ENCODE measurements at places on chromosomes 2 and 18.

DNA sequence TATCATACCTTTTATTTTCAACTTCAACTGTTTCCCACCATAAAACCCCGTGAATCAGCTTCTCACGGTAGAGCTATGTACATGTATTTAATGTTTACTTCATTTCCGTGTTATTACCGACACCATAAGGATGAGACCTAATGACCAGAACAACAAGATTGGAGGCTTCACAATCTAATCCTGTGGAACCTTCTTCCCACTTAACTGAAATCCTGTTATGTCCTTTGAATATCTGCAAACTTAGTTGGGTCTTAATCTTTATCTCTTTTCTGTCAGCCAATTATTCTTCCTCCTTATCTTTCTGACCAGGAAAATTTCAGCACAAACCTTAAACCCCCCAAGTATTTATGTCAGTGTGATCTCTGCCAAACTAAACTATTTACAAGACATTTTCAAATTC lies 214.4 kb downstream of the TMX3 start:
- no peak for DNase-seq

DNA sequence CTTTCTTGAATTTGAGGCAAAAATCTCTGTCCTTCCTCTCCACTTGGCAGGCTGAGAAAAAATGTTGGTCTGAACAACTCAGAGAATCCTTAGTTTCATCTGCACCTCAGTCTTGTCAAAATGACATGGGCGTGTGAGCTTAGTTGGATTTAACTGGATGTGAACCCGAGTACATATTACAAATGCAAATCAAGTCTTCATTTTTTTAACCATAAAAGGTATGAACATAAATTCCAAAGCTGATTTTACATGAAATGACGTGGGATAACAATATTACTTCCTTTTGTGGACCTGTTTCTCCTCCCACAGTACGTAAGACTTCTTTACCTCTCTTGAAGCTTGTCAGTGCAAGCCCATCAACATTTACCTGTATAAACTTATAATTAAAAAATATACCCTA lies 32.6 kb upstream of the RND3 start:
- DNase-seq, result no peak

GRCh38 chr18:58559427-58560186 lies 69.3 kb downstream of the ALPK2 start:
- no peak for DNase-seq

- no peak for DNase-seq
Observed at GRCh38 chr18:50786864-50787263, 33.0 kb downstream of the MRO start.

GRCh38 chr2:24104906-24105305 lies 18.2 kb downstream of the PFN4 start:
- no peak for DNase-seq

DNA sequence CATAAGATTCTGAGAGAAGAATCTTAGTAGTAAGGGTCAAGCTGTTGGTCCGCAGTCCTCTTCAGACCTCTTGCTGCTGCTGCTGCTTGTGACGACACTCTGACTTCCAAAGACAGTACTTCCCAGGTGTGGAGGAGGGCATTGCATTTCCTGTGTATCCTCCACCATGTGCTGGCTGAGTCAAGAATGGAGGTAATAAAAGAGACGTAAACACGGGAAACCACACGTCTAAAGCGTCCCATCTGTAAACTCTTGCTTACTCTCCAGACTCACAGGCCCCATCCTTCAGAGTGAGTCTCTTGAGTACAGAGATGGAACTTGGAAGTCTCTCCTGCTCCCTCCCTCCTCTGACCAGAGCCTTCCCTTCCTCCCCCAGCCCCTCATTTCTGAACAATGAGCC lies 25.6 kb downstream of the KLHL29 start:
- DNase-seq, result no peak

DNA sequence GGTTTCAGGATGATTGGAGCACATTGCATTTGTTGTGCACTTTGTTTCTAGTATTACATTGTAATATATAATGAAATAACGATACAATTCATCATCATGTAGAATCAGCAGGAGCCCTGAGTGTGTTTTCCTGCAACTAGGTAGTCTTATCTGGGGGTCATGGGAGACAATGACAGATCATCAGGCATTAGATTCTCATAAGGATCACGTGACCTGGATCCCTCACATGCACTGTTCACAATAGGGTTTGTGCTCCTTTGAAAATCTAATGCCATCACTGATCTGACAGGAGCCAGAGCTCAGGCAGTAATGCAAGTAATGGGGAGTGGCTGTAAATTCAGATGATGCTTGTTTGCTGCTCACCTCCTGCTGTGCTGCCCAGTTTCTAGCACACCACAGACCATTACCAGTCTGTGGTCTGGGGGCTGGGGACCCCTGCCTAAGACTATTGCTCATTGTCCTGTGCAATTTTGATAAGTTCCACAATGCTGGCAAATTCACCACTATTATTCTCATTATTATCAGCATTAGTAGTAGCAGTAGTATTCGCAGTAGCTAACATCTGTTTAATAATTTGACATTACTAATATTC lies 428.7 kb upstream of the TNP1 start:
- DNase-seq, result no peak

Measured in activated T-cell treated with anti-CD3 and anti-CD28 coated beads, Interleukin-2, amount 50 U/mL, for 48 hours (primary cell).